ENCODE measurements at places on chromosomes 3 and 15.

GRCh38 chr3:172189987-172190603 is 150.7 kb downstream of the FNDC3B start:
- no peak for DNase-seq

GRCh38 chr3:150357140-150357539 is 51.0 kb upstream of the TSC22D2 start:
- no peak for DNase-seq

- no peak for DNase-seq
Observed at GRCh38 chr3:44682182-44682896, 30.1 kb upstream of the ZNF502 start.

GRCh38 chr3:45154641-45155147 is 8.5 kb upstream of the CDCP1 start:
- peak; percentile 50 for DNase-seq

GRCh38 chr3:120498556-120499346 is 48.0 kb upstream of the FSTL1 start:
- DNase-seq = peak; percentile 99

GRCh38 chr3:73855813-73856212 is 231.1 kb upstream of the PDZRN3 start:
- no peak for DNase-seq

- DNase-seq = no peak
Observed at GRCh38 chr3:10238345-10239183, 9.7 kb upstream of the TATDN2 start.

DNA sequence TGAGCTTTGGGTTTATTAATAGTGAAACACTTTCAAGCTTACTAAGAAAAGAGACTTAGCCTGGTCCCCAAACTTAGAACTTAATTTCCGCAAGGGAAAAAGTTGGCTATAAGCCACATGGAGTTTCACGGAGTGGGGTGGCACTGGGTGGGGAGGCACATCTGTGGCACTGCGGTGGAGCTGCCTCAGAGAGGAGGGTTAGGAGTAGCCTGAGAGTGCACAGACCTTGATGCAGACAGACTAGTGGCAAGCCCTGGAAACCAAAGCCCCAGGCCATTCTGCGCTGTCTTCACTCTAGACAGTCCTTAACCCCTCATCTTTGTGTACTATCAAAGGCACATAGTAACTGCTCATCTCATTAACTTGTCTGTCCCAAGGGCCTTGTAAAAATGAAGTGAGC is 22.0 kb downstream of the CXCR6 start:
- no peak for DNase-seq

DNA sequence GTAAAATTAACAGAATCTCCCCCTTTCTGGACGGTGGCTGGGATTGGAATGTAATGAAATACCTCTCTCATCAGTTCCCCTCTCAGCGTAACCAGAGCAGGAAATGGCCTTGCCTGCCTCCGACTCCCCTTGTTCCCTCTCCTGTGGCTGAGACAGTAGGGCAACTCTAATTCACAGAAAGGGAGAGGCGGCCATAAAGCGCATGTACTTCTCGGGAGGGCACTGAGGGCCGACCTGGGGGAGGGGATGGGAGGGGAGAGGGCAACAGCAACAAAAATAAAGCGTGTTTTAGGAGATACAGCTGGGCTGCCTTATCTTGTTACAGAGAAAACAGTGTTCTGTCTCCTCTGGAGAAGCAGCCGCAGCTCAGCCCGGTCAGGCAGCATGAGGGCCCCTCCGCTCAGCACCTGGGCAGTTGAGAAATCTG is 783.3 kb upstream of the ARRDC4 start:
- no peak for DNase-seq

GRCh38 chr3:52330194-52330805 is 14.2 kb downstream of the DNAH1 start:
- DNase-seq = no peak

- DNase-seq = no peak
Observed at GRCh38 chr3:127630811-127631714, 2.1 kb downstream of the PODXL2 start.

DNA sequence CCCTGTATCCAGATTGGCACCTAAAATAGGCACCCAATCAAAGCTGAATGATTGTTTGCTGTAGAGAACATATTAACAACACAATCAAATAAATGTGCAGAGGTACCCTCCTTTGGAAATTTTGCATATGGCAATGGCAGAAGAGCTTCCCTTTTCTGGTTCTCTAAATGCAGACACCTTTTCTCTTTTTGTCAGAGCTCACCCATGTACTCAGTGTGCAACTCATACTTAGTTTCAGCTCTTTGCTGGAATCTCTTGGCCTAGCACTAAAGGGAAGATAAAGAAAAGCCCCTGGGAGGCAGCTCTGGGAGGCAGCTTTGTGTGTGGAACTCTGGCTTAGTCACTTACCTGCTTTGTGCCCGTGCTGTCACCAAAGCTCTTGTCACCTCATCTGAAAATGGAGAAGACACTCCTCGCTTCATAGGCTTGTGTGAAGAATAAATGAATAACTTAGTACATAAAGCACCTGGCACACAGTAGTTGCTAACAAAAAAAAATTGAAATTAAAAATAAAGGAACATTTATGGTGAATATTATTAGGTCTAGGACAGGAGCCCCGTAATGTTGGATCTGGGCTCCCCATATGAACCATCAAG is 28.8 kb downstream of the ST6GAL1 start:
- no peak for DNase-seq

DNA sequence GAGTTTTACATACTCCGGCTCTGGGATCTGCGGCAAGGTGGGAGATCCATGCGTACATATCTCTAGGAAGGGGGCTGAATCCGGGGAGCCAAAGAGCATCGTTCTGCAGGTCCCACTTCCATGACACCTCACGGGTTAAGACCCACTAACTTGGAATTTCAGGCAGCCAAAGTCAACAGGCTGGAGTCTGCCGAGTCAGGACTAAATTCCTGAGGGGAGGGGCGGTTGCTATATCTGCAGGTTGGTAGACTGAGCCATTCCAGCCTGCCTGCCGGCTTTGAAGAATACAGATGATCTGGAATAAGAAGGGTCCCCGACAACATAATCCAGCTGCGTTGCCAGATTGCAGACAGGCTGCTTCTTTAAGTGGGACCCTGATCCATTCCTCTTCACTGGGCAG is 65.4 kb upstream of the PEX5L start:
- peak; percentile 9 for DNase-seq

DNA sequence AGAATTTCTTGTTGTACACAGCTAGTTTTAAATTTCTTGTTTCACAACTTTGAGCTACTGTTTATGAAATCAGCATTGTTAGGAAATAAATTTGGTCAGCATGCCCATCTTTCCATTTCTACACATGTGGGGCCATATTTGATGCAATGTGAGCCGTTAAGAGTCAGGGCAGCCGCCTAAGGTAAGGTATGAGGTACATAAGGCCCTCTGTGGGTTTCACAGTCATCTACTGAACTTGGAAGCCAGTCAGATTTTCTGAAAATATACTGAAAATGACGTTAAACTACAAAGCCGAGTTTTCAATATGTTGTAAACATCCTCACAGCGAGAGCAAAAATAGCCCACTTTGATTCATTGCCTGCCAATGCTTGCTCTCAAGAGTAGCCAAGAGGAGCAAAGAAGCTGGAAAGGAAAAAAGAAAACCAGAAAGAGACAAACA is 94.7 kb upstream of the PDZRN3 start:
- DNase-seq = no peak

DNA sequence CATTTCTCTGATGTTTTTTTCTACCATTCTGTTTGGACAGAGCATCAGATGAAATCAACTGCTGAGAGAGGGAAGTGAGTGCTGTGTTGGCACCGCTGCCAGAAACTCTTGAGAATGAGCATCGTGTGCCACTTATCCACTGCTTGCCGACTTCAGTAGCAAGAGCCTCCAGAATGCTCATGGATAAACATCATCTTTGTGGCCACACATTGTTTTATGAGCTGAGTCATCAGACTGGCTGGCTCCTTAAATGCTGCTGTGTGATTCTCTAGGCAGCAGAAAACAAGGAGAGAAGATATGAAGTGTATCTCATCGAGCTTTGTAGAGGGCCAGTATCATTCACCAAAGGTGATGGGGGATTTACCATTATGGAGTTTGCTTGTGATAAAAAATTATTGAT is 3.4 kb upstream of the DOCK3 start:
- peak; percentile 84 for DNase-seq

DNA sequence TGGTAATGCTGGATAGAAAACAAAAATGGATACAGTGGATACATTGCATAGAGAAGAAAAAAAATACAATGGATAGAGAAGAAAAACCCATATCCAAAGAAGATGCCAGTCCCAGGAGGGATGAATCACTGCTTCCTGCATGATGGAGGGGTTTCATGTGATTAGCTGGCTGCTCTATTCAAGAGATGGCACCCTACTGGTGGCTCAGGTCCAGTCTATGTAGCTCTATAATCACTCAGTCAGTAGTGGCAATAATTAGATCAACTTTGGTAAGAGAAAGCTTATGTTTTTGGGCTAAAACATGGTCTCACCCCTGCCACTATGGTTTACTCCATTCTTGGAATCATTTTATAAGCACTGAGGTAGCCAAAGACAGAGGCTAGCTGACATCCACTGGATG is 33.7 kb upstream of the NOX5 start:
- peak; percentile 42 for DNase-seq

- no peak for DNase-seq
Observed at GRCh38 chr3:132545471-132545870, 51.6 kb upstream of the ACKR4 start.

DNA sequence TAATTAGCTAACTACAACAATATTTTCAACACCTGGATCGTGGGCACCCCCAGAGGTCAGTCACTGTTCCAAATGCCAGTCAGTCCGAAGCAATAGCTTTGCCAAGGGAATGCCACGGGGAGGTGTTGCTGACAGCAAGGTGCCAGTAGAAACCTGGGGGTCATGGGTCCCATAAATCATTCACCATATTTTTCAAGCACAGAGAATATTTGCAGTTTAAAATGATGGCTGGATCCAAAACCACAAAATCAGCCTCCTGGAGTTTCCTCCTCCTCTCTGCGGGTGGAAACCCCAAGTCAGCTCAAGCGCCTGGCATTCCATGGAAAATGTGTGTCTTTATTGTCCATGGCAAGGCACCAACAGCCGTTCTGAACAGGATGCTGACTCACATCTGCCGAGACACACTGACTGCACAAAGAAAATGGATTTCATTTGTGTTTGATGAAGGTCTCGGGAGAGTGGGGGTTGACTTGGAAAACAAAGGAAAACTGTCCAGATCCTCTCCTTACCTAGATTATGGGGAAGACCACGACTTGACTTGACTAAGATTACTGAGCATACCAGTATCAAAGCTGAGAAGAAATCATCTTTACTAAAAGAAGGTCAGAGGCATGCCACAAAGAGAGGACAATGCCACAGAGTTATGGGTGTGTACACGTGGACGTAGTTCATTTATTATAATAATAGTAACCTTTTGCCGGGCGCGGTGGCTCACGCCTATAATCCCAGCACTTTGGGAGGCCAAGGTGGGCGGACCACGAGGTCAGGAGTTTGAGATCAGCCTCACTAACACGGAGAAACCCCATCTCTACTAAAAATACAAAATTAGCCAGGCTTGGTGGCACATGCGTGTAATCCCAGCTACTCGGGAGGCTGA is 26.4 kb downstream of the ANXA2 start:
- DNase-seq = peak; percentile 100

GRCh38 chr15:97718509-97718908 is 242.0 kb upstream of the ARRDC4 start:
- DNase-seq = no peak
